Hematopoietic multipotent progenitor cell treated with erythropoietin and hydrocortisone succinate and interleukin-3 and kit ligand, for 15 days (in vitro differentiated cells): ENCODE measurements at places on chromosomes 6 and 20.

GRCh38 chr6:147170269-147170668, 33.9 kb upstream of the STXBP5 start:
- DNase-seq = no peak

- DNase-seq = no peak
Observed at GRCh38 chr6:37850260-37850659, 30.7 kb downstream of the ZFAND3 start.

- no peak for DNase-seq
Observed at GRCh38 chr20:30485331-30486102, 771.9 kb upstream of the DEFB115 start.

- DNase-seq = no peak
Observed at GRCh38 chr6:107493158-107494057, 3.5 kb downstream of the SOBP start.

- DNase-seq = no peak
Observed at GRCh38 chr6:35089935-35090505, 51.1 kb downstream of the TCP11 start.

GRCh38 chr6:41013466-41014153, 25.4 kb downstream of the UNC5CL start:
- no peak for DNase-seq
